Activated CD8-positive, alpha-beta memory T cell treated with anti-CD3 and anti-CD28 coated beads for 24 hours (primary cell): ENCODE measurements at places on chromosomes 3 and 15.

DNA sequence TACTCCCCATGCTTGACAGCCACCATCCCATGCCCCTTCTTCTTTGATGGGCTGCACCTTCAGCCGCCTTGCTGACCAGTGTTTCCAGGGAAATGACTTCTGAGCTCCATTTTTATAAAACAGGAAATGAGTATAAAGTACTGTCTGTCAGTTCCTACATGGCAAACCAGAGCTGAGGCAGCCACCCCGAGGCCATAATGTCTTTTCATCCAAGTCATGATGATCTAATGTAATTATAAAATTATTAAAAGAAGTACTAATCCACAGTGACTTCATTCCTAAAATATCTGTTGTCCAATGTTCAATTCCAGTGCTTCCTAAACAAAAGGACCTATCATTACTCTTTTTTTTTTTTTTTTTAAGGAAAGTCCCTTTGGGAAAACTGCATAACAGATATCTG is 75.2 kb upstream of the HERC1 start:
- no peak for DNase-seq

- DNase-seq = no peak
Measured at GRCh38 chr15:85967553-85967952, 112.1 kb upstream of the AGBL1 start.

- no peak for DNase-seq
Measured at GRCh38 chr3:95615592-95616310, 1198.6 kb upstream of the EPHA6 start.

DNA sequence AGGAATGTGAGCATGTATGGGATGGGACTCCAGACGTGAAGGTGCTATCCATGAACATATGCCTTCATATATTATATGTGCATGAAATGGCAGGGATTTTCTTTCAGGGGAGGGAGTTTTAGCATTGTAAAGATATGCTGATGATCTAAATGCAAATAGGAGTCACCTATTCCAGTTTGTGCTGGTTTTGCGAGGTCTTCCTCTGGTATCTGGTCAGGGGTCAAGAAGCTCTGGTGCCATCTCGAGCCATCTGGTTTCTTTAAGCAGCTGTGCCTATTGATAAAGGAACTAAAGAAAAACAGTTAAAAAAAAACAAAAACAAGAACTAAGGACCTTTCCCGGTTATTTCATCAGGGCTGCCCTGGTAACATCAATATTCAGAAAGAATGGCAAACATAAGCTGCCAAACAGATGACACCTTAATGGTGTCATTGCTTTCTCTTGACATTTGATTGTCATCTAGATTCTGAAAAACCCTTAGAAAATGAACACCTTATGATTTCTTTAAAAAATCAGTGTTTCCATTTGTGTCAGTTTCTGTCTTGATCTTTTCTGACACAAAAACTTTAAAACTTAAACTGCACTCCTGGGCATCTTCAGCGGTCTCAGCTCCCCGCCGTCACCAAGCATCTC is 22.7 kb downstream of the APH1B start:
- no peak for DNase-seq

DNA sequence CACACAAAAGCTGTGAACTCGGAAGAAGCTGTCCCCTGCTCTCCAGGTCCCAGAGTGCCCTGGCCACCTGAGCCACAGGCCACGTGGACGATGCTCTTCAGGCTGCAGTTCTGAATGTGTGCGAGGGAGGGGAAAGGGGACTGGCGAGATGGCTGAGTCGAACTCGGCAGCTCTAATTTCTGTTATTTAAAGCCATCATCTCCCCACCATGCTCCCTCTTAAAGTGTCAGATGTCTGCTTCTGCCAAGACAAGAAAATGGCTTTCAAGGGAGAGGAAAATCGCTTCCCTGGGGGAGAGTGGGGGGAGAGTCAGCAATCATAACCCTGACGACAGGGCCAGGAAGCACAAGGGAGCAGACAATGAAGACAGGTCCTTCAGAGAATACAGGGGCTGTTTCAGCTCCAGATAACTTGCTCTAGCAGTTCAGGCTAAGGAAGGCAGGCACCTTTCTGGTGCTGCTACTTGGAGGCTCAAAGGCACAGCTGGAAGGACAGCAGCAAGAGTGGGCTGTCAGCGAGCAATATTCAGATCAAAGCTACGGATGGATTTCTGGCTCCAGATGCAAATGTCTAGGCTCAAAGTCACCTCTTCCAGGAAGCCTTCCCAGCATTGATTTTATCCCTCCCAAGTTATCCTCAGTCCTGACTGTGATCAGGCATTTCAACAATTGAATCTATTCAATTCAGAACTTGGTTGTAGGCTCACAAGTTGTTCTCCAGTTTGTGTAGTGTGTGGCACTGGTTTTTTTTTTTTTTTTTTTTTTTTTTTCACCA is 15.5 kb upstream of the CCDC33 start:
- no peak for DNase-seq

GRCh38 chr15:69150841-69151240 is 9.6 kb upstream of the GLCE start:
- DNase-seq = no peak

GRCh38 chr3:155753038-155753639 is 8.3 kb upstream of the PLCH1 start:
- DNase-seq = no peak

- no peak for DNase-seq
Measured at GRCh38 chr3:149080011-149080698, 6.2 kb downstream of the HLTF start.

GRCh38 chr3:54901906-54902685 is 25.8 kb downstream of the LRTM1 start:
- DNase-seq = no peak

GRCh38 chr3:184663356-184663755 is 48.5 kb downstream of the MAGEF1 start:
- no peak for DNase-seq

- DNase-seq = no peak
Measured at GRCh38 chr3:131142580-131142979, 115.9 kb downstream of the NEK11 start.

GRCh38 chr3:20846832-20847231 is 660.8 kb upstream of the SGO1 start:
- no peak for DNase-seq

GRCh38 chr3:140726066-140726465 is 48.2 kb downstream of the TRIM42 start:
- DNase-seq = no peak

GRCh38 chr3:65669163-65669875 is 369.4 kb downstream of the MAGI1 start:
- DNase-seq = no peak

GRCh38 chr3:182382112-182382857 is 411.0 kb upstream of the ATP11B start:
- DNase-seq = no peak

DNA sequence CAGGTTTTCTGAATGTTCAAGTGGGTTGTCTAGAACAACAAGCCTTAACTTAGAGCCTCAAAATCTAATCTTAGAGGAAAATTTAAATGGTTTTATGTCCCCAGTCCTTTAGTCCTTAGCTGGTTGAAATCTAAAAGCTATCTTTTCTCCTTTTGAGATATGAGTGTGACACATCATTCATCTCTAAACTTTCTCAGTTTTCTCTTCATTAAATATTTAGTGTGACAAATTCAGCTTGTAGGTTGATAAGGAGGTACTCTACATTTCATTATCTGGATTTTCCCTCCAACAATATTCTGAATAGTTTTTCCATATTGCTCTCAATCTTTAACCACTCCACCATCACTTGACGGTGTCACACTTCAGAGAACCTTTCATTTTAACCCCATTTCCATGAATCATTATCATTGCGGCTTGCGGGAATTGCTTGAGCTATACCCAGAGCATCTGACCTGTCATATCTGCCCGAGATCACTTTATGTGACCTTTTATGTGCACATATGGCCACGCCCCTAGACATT is 16.1 kb upstream of the ATP8B4 start:
- DNase-seq = no peak

DNA sequence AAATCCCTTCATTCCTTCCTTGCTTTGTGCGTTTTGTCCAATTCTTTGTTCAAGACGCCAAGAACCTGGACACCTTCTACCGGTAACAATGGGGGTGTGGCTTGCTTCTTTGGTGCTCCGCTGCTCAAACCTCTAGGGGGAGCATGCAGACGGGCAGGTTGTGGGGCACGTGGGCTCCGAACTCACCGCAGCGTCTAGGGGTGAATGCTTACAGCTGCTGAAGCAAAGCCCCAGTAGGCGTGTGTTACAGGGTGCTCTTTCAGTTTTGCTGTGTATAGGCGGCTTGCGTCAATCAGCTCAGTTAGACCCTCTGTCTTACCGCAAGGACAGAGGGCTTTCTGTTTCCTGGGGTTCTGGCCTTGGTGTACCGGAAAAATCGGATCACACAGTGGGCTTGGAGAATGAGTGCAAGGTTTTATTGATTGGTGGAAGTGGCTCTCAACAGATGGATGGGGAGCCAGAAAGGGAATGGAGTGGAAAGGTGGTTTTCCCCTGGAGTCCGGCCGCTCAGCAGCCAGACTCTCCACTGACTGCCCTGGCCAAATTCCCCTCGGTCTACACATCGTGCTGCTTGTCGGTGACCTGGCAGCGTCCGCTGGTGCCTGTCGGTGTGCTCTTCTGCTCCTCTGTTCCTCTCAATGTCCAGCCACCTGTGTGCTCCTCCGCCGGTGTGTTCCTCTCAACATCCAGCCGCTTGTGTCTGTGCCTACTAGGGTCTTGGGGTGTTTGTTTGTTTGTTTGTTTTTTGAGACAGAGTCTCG is 1.2 kb upstream of the LRRC34 start:
- DNase-seq = peak; percentile 83

DNA sequence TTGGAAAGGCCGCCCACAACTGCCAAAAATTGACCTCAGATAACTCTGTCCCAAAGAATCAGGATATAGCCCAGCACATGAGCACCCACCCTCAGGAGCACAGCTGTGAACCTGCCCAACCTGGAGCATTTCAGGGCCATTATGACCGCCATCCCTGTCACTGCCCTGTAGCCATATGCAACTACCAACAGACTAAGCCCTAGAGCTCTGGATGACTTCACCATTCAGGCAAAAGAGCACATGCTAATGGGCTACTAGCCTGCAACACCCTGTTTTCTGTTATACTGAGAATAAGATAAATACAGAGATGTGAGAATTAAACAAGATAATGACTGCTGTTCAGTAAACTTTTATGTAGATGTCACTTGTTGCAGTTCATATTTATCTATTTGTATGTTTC is 45.0 kb downstream of the TXNRD3 start:
- DNase-seq = no peak

- DNase-seq = no peak
Measured at GRCh38 chr3:105513886-105514285, 147.2 kb downstream of the ALCAM start.

- no peak for DNase-seq
Measured at GRCh38 chr3:54882129-54882833, 45.6 kb downstream of the LRTM1 start.

DNA sequence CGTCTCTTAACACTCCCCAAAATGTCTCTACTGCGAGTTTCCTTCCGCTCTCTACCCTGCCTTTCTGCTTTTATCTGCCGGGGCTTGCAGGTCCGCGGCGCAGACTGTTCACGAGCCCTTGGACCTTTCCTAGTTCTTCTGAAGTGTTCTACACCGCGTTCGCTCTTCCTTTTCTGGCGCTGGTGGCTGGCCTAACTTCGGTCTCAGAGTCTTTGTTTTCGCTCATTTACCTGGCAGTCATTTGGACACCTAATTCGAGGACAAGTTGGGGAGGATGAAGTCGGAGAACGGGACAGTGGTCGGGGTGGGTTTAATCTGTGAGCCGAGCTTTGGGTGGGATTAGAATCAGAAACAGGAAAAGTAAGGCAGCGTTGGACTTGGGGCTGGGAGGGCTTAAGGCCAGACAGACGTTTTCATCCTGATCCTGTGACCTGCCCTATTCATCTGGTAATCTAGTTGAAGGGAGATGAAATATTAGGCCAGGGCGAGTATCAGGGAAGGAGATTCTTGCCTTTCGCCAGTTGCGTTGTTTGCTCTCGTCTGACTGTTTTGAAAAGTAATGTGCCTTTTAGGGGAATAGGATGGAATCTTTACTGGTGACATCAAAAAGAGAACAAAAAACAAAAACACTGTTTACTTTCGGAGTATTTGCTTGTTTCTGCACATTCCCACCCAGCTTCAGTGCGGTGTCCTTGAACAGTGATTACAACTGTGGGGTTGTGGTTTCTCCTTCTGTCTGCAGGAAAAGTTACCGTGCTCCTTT is 1.8 kb downstream of the DIPK2A start:
- no peak for DNase-seq

GRCh38 chr3:9130345-9131305 is 118.8 kb downstream of the SRGAP3 start:
- DNase-seq = no peak

- DNase-seq = no peak
Measured at GRCh38 chr3:167816953-167817352, 81.4 kb downstream of the SERPINI1 start.

DNA sequence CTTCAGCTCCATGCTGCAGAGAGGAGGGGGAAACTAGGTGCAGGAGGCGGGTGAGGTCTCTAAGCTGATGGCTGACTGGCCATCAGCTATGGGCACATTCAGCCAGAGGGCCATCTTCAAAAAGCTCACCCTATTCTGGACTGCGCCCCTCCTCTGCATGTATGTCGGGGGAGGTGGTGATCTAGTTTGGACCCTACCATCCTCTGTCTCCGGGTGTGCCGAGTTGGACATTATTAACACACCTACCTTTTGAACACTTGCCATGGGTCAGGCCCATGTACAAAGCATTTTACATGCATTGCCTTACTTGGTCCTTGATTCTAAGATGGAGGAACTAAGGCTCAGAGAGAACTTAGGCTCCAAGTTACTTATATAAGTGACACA is 1.4 kb downstream of the NISCH start:
- no peak for DNase-seq

DNA sequence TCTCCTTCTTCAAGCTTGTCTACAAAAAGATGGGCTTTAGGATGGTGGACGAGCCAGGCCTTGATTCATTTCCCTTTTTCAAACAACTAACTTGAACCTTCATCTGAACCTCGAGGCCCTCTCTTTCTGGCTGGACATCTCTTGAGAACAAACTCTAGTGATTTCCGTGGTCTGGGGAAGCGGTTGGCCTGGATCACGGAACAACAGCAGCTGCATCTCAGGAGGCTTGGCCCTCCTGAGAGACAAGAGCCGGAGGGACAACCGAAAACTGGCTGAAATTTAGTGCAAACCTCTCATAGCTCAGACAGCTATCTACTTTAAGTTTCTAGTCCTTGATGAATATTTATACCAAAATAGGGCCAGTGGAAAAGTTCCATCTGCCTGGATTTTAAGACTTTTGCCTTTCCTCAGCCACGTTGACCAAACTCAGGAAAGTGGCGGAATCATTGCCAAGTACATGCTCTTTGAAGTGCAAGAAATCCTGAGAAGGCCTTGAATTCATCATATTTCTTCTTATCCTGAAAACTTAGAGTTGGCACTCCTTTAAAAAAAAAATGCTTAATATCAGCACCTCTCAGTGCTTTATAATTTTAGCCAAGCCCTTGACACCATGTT is 14.5 kb downstream of the LMCD1 start:
- no peak for DNase-seq

- DNase-seq = no peak
Measured at GRCh38 chr3:195438371-195438770, 4.4 kb downstream of the ACAP2 start.

GRCh38 chr15:70269311-70269911 is 171.7 kb upstream of the TLE3 start:
- no peak for DNase-seq

- no peak for DNase-seq
Measured at GRCh38 chr3:146554151-146554760, 9.8 kb upstream of the PLSCR1 start.
